ENCODE measurements at places on chromosomes 13 and 19.

DNA sequence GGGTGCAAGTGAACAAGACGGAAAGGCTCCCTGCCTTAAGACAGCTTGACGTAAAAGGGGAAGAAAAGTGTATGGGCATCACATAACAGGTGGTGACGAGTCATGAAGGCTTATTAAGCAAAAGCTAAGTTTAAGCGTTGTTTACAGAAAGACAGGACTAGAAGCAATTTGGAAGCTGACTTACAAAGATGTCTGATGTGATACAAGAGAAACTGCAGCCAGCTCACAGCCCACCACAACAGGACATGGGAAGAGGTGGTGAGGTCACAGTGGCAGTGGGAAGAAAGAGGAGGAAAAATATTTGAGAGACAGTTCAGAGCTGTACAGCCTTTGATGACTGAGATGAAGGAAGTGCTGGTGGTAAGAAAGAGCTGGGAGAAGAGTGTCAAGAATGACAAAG is 181.6 kb downstream of the KLF12 start:
- DNase-seq, result no peak

GRCh38 chr13:42968906-42969305 is 23.1 kb downstream of the EPSTI1 start:
- no peak for DNase-seq

DNA sequence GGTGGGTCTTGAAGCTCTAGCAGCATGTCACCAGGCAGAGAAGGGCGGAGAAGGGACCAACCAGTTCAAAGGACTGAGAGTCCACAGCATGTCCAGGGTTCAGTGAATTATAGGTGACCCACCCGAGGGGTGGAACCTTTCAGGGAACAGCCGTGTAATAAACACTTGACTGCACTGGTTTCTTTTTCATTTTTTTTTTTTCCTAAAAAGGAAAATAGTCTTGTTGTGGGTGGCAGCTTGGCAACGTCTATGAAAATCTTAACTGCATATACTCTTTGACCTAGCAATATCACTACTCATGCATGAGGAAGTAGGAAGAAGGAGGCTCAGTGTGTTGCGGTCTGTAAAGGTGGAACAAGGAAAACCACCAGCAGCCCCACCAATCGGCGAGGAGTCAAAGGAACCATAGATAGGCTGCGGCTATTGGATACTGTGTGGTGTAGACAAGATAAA is 13.0 kb upstream of the MYH14 start:
- DNase-seq, result no peak

DNA sequence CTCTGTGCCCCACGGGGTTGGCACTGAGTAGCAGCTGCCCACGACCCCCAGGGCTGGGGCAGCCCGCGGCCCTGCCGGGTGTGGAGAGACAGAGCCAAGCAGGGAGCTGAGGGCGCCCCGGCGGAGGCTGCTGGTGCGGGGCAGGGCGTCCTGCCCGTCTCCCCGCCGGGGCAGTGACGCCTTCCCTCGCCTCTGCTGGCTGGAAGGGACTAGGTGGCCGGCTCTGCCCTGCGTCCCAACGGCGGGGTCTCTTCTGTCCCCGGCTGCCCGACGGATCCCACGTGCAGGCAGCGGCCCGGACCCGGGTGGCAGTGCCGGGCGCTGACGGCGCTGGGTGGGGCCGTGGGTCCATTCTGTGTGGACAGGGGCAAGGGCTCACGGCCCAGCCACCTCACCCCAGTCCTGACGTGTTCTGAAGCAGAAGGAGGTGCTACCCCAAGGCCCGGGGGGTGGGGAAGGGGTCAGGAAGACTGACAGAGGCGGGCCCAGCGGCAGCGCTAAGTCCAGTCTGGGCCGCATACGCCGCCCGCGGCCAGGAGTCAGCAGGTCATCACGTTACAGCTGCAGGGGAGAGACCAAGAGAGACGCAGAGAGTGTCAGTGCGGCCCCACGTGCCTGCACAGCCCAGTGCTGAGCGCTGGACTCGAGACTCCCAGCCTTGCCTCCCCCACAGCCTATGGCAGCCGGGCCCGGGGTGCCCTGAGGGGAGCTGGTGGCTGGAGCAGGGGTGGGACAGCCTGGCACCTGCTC is 15.1 kb upstream of the PLPP2 start:
- DNase-seq, result no peak

GRCh38 chr19:40614622-40615411 is 13.6 kb downstream of the LTBP4 start:
- DNase-seq, result peak; percentile 86

Measured in stimulated activated CD8-positive, alpha-beta memory T cell treated with anti-CD3 and anti-CD28 coated beads, Interleukin-2, amount 100 ng/mL, for 48 hours (primary cell).